ENCODE measurements at places on chromosomes 7 and 10.
A peak's percentile ranks its signal among the peaks of the same experiment; 100 is the strongest.

DNA sequence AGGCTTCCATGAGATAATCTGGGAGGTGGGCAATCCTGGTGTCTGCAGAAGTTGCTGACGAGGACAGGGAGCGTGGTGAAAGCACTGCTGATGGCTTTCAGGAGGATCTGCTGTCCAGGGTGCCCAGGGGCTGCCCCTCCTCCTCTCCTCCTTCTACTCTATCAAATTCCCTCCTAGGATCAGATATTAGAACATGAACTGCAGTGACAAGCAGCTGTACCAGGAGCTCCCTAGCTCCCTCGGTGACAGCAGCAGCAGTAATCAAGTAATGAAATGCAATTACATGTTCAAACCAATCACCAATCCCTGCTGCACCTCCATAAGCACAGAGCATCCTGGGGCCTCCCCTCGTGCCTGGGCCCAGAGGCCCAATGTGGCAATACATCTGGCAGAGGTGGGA, 46.9 kb downstream of the GRID1 start:
- no peak for DNase-seq

DNA sequence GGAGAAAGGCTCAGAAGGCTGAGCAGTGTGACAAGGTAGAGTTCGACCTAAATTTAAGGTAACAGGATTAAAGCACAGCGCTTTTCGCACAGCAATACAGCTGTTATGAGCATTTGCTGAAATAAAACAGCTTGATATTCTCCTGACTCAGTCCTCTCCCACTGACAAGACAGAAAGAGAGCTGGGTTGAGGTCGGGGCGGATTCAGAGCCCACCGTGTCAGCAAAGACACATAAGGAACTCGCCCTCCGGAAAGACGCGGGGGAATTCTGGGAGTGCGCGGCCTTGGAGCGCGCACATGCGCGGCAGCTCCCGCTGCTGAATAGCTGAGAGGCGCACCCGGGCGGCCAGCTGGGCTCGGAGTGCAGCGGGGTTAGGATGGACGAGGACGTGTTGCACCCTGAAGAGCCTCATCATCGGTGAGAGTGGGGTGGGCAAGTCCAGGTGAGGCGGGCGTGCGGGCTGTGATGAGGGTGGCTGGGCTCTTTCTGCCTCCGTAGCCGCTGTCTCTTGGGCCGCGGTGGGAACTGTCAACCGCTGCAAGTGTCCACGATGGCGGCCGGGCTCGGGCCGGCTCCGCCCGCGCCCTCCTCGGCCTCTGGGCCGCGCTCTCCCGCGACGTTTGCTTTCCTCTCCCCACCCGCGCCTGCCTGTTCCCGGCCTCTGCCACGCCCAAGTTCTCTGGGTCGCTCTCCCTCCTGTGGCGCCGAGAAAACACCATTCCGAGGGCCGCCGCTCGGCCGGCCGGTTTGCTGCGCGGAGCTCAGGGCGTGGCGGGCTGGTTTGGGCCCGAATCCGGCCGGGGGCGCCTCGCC, 120.6 kb downstream of the LYZL1 start:
- peak; percentile 80 for DNase-seq

- DNase-seq = peak; percentile 87
Measured at GRCh38 chr7:135167365-135167917, 3.1 kb downstream of the CYREN start.

DNA sequence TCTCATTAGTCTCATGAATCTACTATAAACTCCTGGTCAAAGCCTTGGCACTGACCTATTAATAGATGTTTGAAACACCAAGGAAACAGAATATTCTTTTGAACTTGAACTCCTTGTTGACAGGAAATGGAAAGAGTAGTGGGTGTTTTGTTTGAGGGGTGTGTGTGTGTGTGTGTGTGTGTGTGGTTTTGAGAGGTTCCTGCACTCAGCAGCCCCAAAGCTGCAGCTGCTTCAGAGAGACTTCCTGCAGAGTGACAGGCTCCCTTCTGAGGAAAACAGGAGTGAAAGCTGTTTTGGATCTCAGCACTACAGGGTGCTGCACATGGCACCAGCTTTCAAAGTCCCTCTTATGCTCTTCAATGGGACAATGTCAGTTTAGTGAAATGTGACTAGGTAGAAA, 546.5 kb upstream of the STEAP1 start:
- DNase-seq = peak; percentile 9

- peak; percentile 76 for DNase-seq
Measured at GRCh38 chr10:123614888-123615287, 51.3 kb upstream of the GPR26 start.

DNA sequence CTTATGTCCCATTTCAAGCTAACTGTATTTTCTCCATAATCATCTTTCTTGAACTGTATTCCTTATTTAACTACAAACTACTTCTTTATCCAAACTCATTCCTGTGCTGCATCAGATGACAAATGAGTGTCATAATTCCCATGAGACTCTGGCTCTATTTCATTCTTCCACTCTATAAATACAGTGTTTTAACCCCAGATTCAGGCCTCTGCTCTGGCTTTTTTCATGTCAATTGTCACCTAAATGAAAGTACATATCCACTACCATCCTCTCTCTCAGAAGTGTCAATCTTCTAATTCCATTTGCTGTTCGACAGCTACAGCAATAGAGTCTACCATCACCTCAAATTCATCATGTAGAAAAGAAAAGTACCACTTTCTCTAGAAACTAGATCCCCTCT, 172.7 kb downstream of the CACNA2D1 start:
- no peak for DNase-seq

DNA sequence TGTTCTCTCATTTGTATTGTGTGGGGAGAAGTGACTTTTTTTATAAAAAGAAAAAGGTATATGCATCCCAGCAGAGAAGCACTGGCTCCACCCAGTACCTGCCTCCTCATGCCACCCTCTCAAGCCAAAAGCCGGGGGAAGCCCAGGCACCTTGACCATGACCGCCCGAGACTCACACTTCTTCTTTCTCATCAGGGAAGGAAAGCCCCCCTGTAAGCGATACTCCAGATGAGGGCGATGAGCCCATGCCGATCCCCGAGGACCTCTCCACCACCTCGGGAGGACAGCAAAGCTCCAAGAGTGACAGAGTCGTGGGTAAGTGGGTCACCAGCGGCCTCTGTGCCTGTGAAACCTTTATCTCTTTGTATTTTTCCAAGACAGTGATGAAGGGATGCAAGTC, 22.9 kb downstream of the IKZF1 start:
- DNase-seq = no peak

All from hematopoietic multipotent progenitor cell treated with erythropoietin and hydrocortisone succinate and interleukin-3 and kit ligand, for 4 days (in vitro differentiated cells).